ENCODE measurements at places on chromosomes 1 and 21.

GRCh38 chr21:38175306-38175705 lies 81.5 kb upstream of the KCNJ15 start:
- no peak for DNase-seq

DNA sequence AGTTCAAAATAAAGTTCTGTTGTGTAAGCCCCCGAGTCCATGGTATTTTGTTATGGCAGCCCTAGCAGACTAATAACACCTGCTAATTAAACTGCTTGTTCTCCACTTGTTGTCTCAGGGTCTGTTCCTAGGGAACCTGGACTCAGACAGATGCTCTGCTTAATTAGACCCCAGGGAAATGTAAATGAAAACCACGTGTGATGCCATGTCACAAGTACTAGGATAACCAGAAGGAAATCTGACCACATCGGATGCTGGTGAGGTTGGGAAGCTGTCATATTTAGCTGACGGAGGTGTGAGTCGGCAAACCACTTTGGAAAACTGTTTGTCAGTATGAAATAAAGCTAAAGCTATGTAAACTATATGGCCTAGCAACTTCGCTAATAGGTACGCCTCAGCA lies 19.6 kb downstream of the EDN2 start:
- DNase-seq, result no peak

DNA sequence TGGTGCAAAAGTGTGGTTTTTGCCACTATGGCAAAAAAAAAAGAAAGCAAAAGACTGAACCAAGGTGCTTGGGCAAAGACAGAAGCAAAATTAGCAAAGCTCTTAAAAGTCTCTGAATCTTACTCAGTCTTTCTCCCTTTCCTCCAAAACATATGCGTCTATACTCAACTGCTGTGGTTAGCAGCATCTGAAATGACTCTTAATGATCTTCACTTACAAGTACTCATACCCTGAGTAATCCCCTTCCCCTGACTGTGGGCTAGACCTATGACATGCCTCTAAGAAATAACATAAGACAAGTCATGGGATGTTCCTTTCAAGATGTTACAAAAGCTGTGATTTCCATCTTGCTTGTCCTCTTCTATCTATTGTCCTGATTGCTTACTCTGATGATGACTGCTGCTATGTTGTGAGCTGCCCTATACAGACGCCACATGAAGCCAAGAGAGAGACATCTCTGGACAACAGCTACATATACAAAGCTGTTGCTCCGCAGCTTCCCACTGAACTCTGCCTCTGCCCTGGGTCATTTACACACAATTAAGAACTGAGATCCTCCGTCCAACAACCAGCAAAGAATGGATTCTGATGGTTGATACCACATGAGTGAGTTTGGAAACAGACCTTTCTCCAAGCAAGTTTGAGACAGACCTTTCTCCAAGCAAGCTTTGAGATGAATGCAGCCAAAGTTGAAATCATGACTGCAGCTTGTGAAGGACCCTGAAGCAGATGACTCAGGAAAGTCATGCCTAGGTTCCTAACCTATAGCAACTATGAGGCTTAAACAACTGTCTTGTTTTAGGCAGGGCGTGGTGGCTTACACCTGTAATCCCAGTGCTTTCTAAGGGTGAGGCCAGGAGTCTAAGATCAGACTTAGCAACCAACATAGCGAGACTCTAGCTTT lies 55.2 kb downstream of the PUM1 start:
- DNase-seq, result no peak

DNA sequence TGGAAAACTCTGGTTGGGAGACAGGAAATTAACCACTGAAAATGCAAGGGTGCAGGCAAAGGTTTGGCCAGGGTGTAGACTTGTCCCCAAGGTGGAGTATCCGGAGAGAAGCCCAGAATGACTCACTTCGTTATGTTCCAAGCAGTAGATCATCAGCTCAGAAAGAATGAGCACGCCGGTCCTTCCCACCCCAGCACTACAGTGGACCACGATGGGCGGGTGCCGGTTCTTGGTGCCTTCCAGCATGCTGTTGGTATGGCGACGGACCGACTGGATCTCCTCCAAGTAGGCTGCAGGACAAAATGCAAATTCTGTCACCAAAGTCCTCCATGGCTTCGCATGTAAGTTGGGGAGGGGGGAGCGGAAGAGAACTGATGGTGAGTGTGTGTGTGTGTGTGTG lies 83.4 kb downstream of the SMYD2 start:
- DNase-seq, result no peak

DNA sequence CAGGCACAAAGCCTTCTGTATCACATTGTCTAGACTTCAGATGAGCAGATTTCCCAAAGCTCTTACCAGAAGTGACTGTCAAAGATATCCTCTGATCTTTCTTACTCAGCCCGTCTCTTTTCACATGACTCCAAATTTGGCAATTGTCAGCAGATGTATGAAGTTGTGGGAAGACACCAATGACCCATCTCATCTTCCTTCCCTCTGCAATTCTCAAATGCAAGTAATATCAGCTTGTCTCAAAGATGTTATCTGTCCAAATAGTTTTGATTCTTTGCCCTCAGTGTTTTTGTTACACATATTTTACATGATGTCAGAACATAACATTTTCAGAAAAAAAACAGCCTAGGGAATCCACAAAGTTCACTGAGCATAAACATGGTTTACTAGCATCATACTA lies 45.1 kb upstream of the RGS2 start:
- DNase-seq, result no peak

- no peak for DNase-seq
Observed at GRCh38 chr21:34357889-34358288, 5.9 kb upstream of the KCNE2 start.

DNA sequence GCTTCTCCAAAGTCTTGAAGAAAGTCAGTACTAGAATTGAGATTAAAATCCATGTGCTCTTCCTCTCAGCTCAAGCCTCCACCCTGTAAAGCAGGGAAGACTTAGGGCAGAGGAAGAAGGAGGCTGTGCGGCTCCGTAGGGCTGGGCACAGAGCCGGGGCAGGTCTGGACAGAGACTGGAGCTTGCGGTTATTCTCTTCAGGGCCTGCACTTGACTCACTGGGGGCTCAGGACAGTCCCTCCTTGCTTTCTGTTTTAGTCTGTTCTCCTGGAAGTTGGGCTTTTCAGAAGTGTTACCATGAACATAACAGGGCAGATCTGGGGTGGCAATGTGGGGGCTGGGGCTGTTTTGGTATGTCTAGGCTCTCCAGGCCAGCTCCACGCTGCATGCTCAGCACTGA lies 21.6 kb upstream of the TRABD2B start:
- DNase-seq, result no peak

- DNase-seq, result no peak
Observed at GRCh38 chr1:164731161-164731876, 172.3 kb downstream of the PBX1 start.

DNA sequence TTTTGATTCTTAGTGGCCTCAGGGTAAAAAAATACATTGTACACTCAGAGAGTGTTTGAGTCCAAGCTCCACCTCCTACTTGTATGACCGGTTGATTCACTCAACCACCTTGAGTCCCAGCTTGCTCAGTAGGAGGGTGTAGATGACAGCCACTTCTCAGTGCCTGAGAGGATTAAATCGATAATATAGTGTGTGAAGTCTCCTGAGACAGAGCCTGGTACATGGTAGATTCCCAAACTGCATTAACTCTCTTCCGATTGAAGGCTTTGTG lies 38.4 kb downstream of the NCMAP start:
- no peak for DNase-seq

DNA sequence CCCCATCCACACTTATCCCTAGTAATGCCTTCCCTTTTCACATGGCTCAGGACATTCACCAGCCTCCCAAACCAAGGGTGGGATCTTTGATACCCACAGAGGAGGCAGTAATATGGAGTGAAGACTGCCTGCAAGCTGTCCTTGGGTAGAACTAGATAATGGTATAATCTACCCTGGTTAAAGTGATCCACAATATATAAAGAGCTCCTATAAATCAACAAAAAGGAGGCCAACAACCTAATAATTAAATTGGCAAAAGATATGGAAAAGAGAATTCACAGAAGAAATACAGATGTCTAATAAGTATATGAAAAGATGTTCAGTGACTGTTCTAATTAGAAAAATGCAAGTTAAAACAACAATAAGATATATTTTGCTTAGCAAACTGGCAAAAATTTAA lies 30.7 kb upstream of the SPOCD1 start:
- DNase-seq, result no peak

DNA sequence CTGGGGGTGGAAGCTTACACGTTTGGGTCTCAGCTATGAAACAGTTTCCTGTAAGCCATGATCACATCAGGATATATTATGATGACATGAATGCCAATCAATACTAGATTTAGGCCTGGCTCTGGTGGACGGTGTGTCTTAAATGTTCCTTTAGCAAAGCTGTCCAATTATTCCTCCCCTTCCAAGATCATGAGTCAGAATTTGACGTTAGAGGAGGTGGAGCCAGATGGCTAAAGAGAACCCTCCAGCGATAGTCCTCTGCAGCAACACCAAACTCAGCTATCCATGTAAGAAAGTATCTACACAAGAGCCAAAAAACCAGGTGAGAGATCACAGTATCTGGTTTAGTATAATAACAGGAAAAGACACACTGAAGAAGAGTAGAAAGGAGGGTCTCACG lies 47.8 kb downstream of the PACC1 start:
- no peak for DNase-seq

GRCh38 chr1:32392325-32392724 lies 1.9 kb downstream of the BSDC1 start:
- no peak for DNase-seq

- DNase-seq, result no peak
Observed at GRCh38 chr1:163610486-163610885, 288.7 kb downstream of the NUF2 start.
